Amygdala (tissue), 56 donors: ENCODE measurements at places on chromosomes 4 and X.

GRCh38 chr4:117996891-117997290 lies 37.4 kb upstream of the NDST3 start:
- DNase-seq: no peak

GRCh38 chr4:116847616-116848015 lies 237.8 kb downstream of the TRAM1L1 start:
- DNase-seq: no peak

- no peak for DNase-seq
Measured at GRCh38 chrX:123728016-123728415, 4.8 kb downstream of the THOC2 start.

GRCh38 chrX:31227250-31227649 lies 155.4 kb upstream of the FTHL17 start:
- DNase-seq: no peak

DNA sequence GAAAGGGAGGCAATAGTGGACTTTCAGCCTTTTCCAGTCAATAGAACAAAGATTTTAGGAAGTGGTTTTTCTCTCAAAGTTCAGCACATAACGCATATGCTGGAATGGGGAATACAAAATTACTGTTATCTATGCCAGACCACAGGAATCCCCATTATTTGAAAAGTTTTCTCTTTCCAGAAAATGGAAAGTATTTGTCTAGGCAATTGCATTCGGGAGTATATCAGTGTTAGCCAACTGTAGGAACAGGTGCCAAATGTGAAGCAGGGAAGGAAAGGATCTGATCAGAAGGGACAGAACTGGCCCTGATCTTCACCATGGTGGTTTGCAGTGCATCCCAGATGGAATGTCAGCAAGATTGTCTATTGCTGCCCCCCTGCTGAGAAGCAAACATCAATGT lies 213.6 kb downstream of the CPE start:
- no peak for DNase-seq

- no peak for DNase-seq
Measured at GRCh38 chr4:133493241-133493640, 344.1 kb downstream of the PCDH10 start.

GRCh38 chr4:163694385-163694784 lies 199.9 kb downstream of the TMA16 start:
- DNase-seq: no peak

DNA sequence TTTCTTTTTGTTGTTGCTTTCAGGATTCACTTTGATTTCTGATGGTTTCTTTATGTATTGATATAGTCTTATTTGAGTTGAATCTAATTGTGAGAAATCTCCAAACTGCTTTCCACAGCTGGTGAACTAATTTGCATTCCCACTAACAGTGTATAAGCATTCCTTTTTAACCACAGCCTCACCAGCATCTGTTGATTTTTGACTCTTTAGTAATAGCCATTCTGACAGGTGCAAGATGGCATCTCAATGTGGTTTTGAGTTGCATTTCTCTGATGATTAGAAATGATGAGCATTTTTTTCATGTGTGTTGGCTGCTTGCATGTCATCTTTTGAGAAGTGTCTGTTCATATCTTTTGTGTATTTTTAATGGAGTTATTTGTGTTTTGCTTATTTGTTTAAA lies 1023.1 kb downstream of the SH3BGRL start:
- DNase-seq: no peak

DNA sequence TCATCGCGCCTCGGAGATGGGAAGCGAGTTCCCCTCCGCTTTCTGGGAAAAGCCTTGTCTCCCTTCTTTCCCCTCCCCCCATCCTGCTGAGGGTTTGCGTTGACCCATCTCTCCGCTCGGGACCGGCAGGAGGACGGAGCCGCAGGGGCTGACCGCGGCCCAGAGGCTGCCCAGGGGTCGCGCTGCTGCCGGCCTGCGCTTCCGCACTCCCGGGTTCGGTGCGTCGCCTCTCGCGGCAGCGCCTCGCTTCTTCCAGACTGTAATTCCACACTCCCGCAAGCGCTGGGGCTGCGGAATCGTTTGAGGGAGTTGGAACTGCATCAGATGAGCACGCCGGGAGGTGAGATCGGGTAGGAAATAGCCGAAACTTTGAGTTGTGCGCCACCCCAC lies 88.3 kb downstream of the BCOR start:
- DNase-seq: no peak

- DNase-seq: no peak
Measured at GRCh38 chrX:19866626-19867410, 20.6 kb downstream of the SH3KBP1 start.

DNA sequence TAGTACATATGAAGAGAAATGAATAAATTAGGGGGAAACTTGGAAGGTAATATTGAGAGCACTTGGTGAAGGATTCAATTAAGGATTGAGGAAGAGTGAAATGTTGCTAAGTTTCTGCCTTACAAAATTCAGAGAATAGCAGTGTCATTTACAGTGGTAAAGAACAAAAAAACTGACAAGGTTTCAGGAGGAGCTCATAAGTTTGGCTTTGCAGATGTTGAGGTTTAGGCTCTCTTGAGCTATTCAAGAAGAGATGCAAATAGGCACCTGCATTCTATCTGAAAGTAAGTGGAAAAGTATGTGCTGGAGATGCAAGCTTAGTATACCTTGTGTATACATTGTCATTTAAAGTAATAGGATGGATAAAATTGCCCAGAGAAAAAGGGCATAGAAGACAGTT lies 22.3 kb upstream of the EMCN start:
- DNase-seq: no peak

- no peak for DNase-seq
Measured at GRCh38 chr4:82748810-82749470, 49.7 kb downstream of the SCD5 start.

GRCh38 chr4:117847849-117848248 lies 186.4 kb upstream of the NDST3 start:
- no peak for DNase-seq

GRCh38 chrX:150507251-150507856 lies 61.1 kb upstream of the MTM1 start:
- no peak for DNase-seq

- no peak for DNase-seq
Measured at GRCh38 chrX:79139446-79139845, 5.0 kb upstream of the GPR174 start.

GRCh38 chrX:11566173-11566572 lies 99.5 kb downstream of the ARHGAP6 start:
- no peak for DNase-seq

- DNase-seq: no peak
Measured at GRCh38 chrX:49226946-49227345, 6.2 kb downstream of the CACNA1F start.
